Ascending aorta (tissue), 2 donors: ENCODE measurements at places on chromosomes 13 and 19.

DNA sequence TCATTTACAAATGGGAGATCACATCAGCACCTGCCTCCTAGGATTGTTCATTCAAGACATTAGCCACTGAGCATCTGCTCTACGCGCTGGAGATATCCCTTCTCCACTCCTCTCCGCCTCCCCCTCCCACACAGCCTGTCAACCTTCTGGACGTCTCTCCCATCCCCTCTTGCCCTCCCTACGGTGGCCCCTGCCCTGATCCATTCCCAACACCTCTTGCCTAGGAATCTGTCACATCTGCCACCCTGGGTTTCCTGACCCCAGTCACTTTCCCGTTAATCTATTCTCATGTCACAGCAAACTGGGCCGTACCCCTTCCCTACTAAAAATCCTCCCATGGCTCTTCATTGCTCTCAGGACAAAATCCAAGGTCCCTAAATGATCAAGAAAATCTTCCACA lies 10.3 kb downstream of the DYRK1B start:
- DNase-seq, result no peak

- DNase-seq, result no peak
These were observed 78.7 kb downstream of the SHISA2 start for GRCh38 chr13:25973085-25973484.

DNA sequence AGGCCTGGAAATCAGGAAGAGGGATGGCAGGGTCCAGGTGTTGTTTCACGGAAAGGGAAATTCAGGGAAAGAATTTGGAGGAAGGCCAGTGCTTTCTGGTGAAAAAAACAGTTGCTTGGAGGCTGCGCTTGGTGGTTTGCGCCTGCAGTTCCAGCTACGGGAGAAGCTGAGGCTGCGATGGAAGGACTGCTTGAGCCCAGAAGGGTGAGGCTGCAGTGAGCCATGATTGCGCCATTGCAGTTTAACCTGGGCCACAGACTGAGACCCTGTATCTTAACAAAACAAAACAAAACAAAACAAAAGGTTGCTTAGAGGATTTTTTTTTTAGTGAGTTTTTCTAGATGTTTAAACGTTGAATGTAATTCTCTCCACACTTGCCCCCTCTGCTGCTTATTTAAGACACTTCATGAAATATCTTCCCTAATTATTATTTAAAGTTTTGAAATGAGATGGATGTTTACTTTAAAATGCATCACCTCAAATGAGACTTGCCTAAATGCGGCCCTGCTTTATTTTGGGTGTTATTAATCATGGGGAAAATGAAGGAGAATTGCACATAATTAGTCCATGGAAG lies 75.4 kb upstream of the TRPC4 start:
- no peak for DNase-seq

GRCh38 chr19:55070466-55071128 lies 5.1 kb upstream of the EPS8L1 start:
- DNase-seq, result no peak

GRCh38 chr19:3642987-3643673 lies 16.5 kb upstream of the CACTIN start:
- no peak for DNase-seq

GRCh38 chr13:105634059-105634458 lies 901.4 kb downstream of the EFNB2 start:
- no peak for DNase-seq
